ENCODE measurements at places on chromosomes 7 and 10. TPM values are rescaled to one million over a fixed set of nuclear protein-coding genes. Genes with fewer than 3 reads are reported as not detected.

KLF14 gene
- not detected for total RNA-seq

CCDC136 gene
- total RNA-seq, result 0.49 TPM

BAIAP2L1 gene
- total RNA-seq, result 0.31 TPM

DNMBP gene
- 13.1 TPM for total RNA-seq

C1QL3 gene
- under 0.01 TPM for total RNA-seq

HOXA4 gene
- total RNA-seq, result 0.57 TPM

GRK5 gene
- 41.5 TPM for total RNA-seq

CCM2 gene
- 64.1 TPM for total RNA-seq

ADGRA1 gene
- under 0.01 TPM for total RNA-seq

GPNMB gene
- 0.32 TPM for total RNA-seq

C10orf62 gene
- 0.06 TPM for total RNA-seq

CABCOCO1 gene
- 0.06 TPM for total RNA-seq

PNLIPRP2 gene
- not detected for total RNA-seq

NEBL gene
- 4.7 TPM for total RNA-seq

GSTO2 gene
- total RNA-seq, result 0.31 TPM

IL6 gene
- total RNA-seq, result 2.1 TPM

TDRD1 gene
- total RNA-seq, result not detected

WIPF3 gene
- total RNA-seq, result not detected

RSPH10B gene
- total RNA-seq, result 0.57 TPM

RBP3 gene
- total RNA-seq, result not detected

TMEM196 gene
- not detected for total RNA-seq

PGAM2 gene
- not detected for total RNA-seq

HEPACAM2 gene
- not detected for total RNA-seq

C10orf105 gene
- total RNA-seq, result not detected

SP4 gene
- total RNA-seq, result 8.9 TPM

PROSER2 gene
- total RNA-seq, result 3.9 TPM

TMEM236 gene
- total RNA-seq, result 0.32 TPM

ASZ1 gene
- not detected for total RNA-seq

KAT6B gene
- 22.2 TPM for total RNA-seq

ADCYAP1R1 gene
- not detected for total RNA-seq

TET1 gene
- 0.69 TPM for total RNA-seq

SPDYE6 gene
- total RNA-seq, result 0.06 TPM

LIPF gene
- total RNA-seq, result not detected

CCL26 gene
- not detected for total RNA-seq

CALHM3 gene
- total RNA-seq, result not detected
